ENCODE measurements at places on chromosomes 4 and X.

DNA sequence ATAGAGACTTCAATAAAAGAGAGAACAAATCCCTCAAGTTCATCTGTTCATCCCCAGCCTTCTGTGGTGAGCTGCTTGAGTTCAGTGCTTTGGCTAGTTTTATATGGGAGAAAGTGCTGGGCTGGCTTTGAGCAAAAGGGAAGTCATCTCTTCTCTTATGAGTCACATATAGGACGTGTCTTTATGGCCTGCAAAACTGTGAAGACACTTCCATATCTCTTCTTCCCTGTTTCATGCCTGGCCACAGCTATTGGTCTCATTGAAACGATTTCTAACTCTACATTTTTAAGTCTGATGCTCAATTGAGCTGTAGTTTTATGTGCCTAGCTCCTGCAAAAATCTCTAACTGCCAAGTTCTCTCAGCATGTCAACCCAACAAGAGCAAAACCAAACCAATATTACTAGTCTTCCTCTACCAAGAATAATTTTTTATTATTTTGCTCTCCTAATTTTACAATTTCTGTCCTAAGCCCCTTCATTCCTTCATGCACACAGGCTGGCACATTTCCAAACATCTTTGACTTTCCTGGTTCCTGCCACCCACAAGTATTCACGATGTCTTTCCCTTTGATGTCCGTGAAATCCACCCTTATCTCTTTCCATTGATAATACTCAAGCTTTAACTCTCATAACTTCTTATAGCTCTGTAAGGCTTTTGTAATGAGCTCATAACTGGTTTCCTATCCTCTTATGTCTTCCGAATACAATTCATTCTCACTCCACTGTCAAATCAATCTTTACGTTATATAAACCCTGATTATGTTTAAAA lies 165.3 kb downstream of the BTC start:
- DNase-seq = no peak

DNA sequence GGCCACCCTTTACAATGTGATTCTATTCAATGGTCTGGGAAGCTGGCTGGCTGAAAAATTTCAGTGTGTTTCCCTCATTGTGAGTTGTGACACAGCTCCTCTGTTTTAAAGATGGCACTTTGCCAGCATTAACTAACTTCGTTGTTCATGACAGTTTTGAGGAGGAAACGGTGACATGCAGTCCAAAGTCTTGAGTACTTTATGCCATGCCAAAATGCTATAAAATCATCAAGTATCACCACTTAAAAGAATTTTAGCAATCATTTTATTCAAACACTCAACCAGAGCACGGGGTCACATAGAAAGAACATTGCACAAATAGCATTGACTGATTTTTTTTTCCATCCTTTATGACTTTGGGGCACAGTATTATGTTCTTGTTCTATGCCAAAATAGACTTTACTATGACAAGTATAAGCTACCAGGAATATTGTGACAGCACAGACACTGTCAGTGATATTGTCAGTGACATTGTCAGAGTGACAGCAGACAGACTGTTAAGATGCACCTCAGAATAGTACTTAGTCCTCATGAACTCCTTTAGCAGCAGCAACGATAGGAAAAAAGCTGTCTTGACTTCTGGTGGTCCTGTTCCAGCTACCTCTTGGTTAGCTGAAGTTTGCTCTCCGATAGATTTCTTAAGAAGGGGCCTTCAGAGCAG lies 46.7 kb downstream of the CXCL13 start:
- DNase-seq = no peak

GRCh38 chr4:90536408-90536807 lies 409.2 kb downstream of the CCSER1 start:
- no peak for DNase-seq

DNA sequence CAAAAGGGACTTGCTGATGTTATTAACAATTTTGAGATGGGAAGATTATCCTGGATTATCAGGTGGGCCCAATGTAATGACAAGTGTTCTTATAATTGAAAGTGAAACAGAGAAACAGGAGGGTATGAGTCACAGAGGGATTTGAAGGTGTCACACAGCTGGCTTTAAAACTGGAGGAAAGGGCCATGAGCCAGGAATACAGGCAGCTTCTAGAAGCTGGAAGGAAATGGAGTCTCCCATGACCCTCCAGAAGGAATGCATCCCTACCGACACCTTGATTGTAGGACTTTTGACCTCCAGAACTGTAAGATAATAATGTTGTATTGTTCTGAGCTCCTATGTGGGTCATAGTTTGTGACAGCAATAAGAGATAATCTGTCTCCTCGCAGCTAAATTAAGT lies 98.0 kb upstream of the STIM2 start:
- DNase-seq = no peak

GRCh38 chrX:119984652-119985051 lies 41.1 kb upstream of the NKAP start:
- no peak for DNase-seq

- no peak for DNase-seq
Observed at GRCh38 chr4:70586841-70587240, 5.2 kb upstream of the AMBN start.

All from right kidney (tissue), 9 donors.